SK-N-DZ (cell line): ENCODE measurements at places on chromosomes 1 and 21.
A peak's percentile ranks its signal among the peaks of the same experiment; 100 is the strongest.

DNA sequence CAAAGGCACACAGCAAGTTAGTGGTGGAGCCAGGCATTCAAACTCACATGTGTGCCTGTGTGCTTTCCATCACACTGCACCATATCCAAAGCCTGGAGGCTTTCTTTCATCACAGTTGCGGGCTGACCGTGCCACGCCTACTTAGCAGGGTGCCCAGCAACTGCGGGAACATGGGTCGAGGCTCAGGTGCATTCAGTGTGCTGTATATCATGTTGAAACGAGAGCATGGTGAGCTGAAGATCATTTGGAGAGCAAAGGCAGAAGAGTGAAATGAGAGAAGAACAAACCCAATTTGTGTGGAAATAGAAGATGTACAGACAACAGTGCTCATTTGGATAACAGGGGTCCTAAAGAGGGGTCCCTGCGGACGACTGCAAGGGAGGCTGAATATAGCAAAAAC is 46.5 kb downstream of the FAM78B start:
- DNase-seq = no peak

- no peak for DNase-seq
Observed at GRCh38 chr1:44603718-44604117, 70.6 kb downstream of the TMEM53 start.

GRCh38 chr1:167328816-167329483 is 108.3 kb downstream of the POU2F1 start:
- DNase-seq = no peak

- no peak for DNase-seq
Observed at GRCh38 chr21:42222821-42223390, 4.0 kb downstream of the ABCG1 start.

- no peak for DNase-seq
Observed at GRCh38 chr1:37725851-37726613, 33.7 kb downstream of the CDCA8 start.

DNA sequence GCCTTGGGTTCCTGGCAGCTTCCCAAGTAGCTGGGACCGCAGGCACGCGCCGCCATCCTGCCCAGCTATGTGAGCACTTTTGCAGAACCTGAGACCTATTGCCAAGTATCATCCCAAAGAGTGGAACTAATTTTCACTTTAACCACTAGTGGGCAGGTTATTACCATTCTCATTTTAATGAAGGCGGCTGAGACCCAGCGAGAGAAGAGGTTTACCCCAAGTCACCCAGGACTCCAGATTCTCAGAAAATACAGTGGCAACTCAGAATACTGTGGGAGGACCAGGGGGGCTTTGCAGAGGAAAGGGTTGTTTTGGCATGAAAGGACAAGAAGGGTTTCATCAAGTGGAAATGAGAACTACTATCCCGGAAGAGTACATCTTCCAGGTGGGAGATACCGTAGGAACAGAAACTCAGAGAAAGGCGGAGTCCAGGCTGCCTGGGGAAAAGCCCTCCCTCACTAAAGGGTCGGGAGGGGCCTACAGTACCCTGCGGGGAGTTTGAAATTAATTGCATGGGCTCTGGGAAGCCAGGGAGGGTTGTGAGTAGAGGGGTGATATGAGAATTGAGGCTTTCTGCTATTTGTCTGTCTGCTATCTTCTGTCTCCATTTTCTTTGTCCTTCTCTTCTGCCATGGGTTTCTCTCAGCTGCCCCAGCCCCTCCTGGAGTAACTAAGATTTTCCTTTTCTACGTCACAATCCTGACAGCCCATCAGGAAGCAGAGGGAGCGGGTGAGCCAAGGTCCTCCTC is 7.2 kb upstream of the SEMA4A start:
- DNase-seq = peak; percentile 84

- no peak for DNase-seq
Observed at GRCh38 chr1:57576756-57577155, 152.9 kb upstream of the DAB1 start.

DNA sequence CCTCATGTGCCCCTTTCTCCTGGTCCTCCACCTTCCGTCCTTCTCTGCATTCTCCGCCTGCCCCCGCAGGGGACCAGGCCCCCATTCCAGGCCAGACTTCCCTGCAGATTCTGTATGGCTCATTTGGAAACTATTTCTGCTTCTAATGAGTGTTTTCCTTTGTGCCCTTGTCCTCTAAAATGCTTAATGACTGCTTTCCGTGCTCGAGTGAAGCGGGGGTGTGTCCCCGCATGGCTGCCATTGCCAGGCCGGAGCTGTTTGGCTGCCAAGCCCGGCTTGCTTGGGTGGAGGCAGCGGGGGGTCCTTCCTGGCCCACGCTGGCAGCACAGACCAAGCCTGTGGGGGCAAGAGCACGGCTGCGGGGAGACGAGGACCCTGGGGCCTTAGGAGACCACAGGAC is 299.3 kb upstream of the VAMP3 start:
- no peak for DNase-seq

DNA sequence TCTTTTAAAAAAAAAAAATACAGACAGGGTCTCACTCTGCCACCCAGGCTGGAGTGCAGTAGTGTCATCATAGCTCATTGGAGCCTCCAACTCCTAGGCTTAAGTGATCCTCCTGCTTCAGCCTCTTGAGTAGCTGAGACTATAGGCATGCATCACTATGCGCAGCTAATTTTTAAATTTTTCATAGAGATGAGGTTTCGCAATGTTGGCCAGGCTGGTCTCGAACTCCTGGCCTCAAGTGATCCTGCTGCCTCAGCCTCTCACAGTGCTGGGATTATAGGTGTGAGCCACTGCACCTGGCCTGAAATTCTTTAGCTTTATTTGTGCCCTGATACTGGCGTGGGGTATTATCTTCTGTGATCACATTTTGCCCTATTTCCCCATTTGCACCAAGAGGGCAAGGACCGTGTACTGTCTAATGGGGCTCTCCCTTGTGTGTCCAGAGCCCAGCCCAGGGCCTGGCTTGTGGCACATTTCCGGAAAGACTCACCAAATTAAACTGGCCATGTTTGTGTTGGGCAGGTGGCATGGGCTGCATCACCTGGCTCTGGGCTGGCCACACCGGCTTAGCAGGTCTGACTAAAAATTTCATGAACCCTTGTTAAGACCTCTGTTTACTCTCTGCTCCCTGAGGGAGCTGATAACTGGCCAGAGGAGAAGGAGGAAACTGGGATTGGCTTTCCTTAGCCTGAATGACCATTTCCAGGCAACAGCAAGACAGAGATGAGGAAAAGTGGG is 32.2 kb downstream of the TRIM62 start:
- no peak for DNase-seq

GRCh38 chr21:42799948-42800347 is 79.4 kb downstream of the WDR4 start:
- no peak for DNase-seq

DNA sequence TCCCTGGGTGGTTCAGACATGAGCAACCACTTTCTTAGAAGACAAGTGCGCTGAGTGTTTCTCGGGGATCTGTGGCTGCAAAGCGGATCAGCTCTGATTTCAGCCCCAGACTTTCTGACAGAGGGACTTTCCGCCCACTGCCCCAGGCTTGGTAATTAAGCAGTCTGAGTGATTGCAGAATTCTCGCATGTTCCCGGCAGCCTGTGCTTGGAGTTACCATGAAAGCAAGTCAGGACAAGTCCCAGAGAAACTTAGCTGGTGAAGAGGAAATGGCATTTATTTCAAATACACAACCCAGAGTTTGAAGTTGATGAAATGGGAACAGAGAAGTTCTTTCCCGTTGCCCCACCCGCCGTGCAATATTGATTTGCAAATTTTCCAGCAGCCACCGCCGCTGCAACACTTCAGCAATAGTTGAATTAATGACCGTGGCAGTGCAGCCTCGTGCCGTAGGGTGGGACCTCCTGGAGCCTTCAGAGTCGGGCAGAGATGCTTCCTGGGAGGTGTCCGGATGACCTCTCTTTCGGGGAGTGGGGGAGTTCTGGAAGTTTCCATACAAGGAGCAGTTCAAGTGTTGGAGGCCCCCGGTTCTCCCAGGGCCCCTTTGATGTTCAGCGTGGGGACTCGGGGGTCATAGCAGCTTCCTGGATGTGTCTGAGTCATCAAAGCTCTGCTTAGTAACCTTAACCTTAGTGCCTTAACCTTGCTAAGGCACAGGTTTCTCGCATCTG is 134.7 kb downstream of the KAZN start:
- DNase-seq = no peak

DNA sequence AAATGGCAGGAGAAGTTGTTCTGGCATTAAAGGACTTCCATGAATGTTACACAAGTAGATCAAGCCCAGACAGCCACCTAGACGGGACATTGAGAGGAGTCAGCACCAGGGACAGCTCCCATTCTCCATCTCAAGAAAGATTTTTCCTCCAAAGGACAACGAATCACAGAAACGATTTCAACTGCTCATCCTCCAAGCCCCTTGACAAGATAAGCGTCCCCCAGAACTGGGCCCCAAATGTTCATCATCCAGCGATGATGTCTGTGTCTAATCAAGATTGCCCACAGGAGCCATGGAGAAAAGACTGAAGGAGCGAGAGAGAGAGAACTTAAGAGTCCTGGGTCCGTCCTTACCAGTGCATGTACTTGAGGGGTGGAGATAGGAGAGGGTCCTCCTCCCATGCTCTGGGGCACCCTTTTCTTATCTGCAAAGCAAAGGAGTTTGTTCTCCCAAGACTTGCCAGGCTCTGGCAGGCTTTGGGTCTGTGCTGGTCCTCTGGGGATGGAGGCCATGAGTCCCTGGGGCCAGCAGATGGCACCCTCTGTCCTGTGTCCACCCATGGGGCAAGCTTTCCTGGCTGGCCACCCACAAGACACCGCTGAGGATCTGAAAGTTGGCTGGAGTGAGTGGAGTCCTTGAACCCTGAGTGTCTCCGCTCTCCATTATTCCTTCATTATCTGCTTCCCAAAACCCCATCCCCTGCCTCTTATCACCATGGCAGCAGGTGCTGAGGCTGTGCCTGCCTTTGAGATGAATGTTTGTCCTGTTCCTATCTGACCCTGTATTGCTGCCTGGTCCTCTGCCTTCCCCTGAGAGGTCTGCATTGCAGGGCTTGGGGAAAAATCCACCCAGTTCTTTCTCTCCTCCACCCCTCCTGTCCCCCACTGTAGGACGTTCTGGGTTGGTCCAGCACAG is 164.6 kb downstream of the ACTL8 start:
- no peak for DNase-seq

- DNase-seq = no peak
Observed at GRCh38 chr1:24951337-24951736, 21.3 kb upstream of the RUNX3 start.

DNA sequence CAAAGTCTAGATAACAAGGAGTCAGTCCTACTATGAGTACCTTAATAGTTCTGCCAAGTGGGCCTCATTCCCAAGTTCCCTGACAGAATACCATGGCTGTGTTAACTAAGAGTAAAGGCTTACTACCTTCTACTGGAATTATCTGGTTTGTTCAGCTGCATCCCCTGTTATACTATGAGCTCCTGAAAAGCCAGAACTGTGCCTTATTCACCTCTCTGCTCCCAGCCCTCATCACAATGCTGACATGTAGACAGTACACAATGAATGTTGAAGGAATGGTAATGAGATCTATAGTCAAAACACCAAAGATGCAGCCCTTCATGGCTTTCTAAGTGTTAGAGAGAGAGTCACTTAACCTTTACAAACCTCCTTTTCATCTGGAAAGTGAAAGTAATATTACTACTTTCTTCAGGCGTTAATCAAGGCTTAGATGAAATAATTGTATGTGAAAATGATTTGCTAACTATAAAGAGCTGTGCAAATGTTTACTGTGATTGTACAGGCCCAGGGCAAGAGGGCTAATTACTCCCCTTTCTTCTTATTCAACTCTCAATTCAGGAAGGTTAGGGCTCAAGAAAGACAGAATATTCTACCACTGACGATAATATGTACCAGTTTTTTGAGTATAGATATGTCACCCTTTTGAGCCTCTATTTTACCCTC is 70.3 kb upstream of the MROH9 start:
- no peak for DNase-seq

DNA sequence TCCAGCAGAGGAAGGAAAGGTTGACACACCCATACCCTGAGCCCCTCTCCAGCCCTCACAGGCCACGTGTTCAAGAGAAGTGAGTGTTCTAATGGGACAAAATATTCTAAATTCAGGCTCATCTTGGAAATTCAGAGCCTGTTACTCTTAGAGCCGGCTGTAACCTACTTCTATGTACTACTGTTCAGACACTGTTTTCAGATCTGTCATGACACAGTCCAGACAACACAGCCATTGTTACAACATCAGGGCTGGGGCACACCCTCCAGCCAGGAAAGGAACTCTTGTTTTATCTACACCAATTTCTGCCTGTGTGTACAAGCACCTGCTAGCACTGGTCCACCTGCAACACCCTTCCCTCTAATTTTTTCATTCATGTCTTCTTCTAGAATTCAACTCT is 145.4 kb upstream of the C8B start:
- no peak for DNase-seq

GRCh38 chr1:85396194-85396593 is 68.8 kb downstream of the DDAH1 start:
- DNase-seq = no peak

DNA sequence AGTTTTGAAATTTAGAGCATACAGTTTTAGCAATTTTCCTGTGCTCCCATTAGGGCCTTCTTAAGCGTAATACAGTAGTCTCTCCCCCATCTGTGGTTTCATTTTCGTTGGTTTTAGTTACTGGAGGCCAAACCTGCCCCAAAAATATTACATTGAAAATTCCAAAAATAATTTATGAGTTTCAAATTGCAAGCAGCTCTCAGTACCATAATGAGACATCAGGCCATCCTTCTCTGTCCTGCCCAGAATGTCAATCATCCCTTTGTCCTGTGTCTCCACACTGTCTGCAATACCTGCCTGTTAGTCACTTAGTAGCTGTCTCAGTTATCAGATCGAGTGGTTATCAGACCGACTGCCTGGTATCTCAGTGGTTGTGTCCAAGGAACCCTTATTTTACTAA is 45.4 kb downstream of the ADSS2 start:
- DNase-seq = no peak

- peak; percentile 20 for DNase-seq
Observed at GRCh38 chr1:52904927-52905698, 16.4 kb downstream of the ECHDC2 start.

DNA sequence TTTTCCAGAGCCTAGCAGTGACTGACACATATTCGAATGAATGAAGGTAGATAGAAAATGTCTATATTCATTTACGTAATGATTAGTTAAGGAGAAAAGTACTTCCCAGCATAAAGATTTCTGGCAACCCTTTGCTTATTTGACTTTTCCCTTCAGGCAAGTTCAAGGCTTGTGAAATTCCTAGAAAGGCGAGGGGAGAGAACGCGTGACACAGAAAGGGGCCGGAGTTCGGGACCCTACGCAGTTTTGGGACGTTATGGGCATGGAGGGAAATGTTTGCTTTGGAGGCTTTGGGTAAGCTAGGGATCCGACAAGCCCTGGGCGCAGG is 472 bp upstream of the USP25 start:
- DNase-seq = no peak

GRCh38 chr1:2319291-2319690 is 72.1 kb downstream of the MORN1 start:
- DNase-seq = no peak

DNA sequence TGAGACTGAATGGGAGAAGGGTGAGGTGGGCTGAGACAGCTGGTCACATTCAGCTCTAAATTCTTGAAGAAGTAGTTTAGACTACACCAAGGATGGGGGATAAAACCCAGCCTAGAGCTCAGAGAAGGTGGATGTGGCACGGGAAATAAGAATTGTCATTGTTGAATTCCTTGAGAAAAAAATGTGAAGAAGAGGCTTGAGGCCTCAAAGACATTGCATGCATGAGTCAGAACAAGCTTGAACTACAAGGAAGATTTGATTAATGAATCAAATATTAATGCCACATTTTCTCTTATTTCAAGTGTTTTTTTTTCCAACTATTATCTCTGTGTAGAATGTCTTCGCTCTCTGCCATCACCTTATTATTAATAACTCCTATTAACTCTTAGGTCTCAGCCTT is 58.9 kb downstream of the MAP3K7CL start:
- no peak for DNase-seq

- no peak for DNase-seq
Observed at GRCh38 chr21:45997205-45997494, 15.6 kb downstream of the COL6A1 start.
